Osteocyte (in vitro differentiated cells): ENCODE measurements at places on chromosomes 11 and 22. TPM values are rescaled to one million over a fixed set of nuclear protein-coding genes. Genes with fewer than 3 reads are reported as not detected.

Gene OR4D5
- not detected in 2 replicates for total RNA-seq

Gene NUDT22
- total RNA-seq = 43.7 and 46.8 TPM in 2 replicates

Gene ASPHD2
- total RNA-seq = 4.5 and 4.9 TPM in 2 replicates

Gene UFD1
- 72.5 and 74.9 TPM in 2 replicates for total RNA-seq

Gene ADAMTS15
- 78.8 and 81.6 TPM in 2 replicates for total RNA-seq

Gene LRRN4CL
- 0.39 and 0.46 TPM in 2 replicates for total RNA-seq

Gene PIWIL4
- 0.84 and 1.2 TPM in 2 replicates for total RNA-seq

Gene INPP5J
- 3.0 and 3.5 TPM in 2 replicates for total RNA-seq

Gene SSRP1
- 97.4 and 99.4 TPM in 2 replicates for total RNA-seq

Gene TSSC4
- total RNA-seq = 50.6 and 54.5 TPM in 2 replicates

Gene GLYAT
- not detected in 2 replicates for total RNA-seq

Gene SLC22A6
- not detected in 2 replicates for total RNA-seq

Gene KIAA0930
- total RNA-seq = 53.1 and 64.7 TPM in 2 replicates

Gene RAC2
- total RNA-seq = not detected in 2 replicates

Gene SEZ6L
- not detected in 2 replicates for total RNA-seq

Gene ACTN3
- total RNA-seq = 0.11 TPM in 1 of 2 replicates, not detected in the other
